ENCODE measurements at places on chromosomes 1 and 21.

- no peak for DNase-seq
Measured at GRCh38 chr1:153687346-153688125, 9.0 kb downstream of the NPR1 start.

DNA sequence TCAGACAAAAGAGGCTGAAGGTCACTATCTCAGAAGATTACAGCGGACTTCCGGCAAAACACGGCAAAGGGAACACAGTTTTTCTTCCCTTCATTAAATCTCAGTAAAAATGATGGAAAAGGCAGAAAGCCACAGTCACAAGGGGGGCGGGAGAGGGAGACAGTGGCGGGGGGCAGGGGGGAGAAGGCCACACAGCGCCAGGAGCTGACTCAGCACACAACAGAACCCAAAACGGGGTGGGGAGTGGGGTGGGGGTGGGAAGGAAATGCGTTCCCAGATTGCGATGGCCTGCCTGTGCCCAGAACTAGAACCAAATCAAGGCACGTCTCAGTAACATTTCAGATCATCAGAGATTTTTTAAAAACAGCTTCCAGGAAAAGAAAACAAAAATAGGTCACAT is 13.4 kb downstream of the CFAP74 start:
- no peak for DNase-seq

GRCh38 chr21:43681650-43682049 is 22.3 kb downstream of the RRP1B start:
- no peak for DNase-seq

DNA sequence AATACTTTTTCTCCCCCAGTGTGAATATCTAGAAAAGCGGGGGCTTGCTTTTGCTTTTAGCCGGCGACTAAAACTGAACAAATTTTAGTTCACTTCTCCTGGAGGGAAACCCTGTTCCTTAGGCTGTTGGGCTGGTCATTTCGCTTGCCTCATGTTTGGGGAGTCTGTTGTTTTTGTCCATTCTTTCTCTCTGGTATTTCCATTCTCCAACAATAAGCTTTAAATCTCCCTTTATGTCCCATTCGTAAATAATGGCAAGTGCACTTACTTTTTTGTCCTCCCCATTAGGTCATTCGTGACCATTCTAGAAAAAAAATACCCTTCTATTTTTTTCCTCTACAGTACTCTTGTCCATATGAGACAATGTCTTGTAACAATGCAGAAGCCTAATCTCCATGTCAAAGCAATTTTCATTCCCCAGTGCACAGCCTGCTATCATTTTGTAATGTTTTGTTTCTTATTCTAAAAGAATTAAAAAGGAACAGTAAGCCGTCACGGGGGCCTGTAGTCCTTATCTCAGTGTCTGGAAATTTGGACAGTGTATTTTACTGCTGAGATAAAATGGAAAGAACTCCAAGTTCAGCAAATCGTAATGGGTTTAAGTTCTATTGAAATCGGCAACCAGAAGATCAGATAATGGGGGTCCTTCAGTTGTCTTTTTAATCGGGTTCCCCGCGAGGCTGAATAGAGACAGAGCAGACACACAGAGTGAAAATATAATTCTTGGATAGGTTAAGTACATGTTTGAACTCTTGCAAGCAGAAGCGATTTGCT is 21.8 kb downstream of the PROX1 start:
- no peak for DNase-seq

- no peak for DNase-seq
Measured at GRCh38 chr21:42202321-42202720, 16.6 kb upstream of the ABCG1 start.

DNA sequence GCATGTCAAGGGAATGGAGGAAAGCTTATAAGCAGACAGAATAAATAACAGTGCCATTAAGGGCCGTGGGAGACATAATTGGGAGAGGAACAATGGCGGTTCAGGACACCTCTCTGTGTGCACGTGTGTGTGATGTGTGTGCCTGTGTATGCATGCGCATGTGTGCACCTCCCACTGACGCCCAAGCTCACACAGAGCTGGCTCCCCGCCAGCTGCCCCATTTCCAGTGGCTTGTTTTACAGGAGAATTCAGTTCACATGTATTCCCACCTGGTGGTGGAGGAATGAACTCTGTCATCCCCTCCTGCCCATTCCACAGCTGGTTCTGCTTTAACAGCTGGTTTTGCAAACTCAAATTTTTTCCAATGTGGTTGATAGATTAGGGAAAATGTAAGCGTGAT is 262.2 kb downstream of the AJAP1 start:
- DNase-seq, result no peak

DNA sequence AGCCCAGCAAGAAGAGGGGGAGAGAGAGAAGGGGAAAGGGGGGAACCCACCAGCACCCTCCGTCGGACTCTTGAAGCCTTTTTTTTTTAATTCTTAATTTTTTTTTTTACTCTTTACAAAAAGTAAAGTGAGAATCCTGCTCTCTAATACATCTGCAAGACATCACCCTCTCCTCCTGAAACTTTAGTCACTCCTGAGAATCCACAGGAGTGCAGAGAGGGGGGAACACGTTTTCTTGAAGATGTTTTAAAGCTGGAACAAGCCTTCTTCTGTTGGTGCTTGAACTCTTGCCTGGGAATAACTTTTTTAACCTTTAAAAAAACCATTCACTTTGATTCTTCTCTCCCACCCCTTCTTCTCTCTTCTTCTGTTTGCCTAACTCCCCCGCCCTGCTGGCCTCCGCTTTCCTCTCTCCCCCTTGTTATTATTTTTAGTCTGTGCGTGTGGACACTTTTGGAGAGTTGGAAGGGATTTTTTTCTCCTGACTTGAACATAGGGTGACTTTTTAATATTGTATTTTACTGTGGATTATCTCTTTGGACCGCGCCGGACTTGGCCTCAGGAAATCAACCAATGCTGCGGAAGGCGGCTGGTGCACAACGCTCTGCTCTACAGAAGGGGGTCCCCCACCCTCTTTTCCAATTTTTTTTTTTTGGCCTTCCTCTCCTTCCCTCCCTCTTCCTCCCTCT is 383 bp upstream of the PRRX1 start:
- DNase-seq, result no peak

Data from stimulated activated CD4-positive, alpha-beta T cell treated with anti-CD3 and anti-CD28 coated beads, Interleukin-15, amount 100 ng/mL, for 1 hour (primary cell).